ENCODE measurements at places on chromosomes 2 and 18. TPM values are rescaled to one million over a fixed set of nuclear protein-coding genes. Genes with fewer than 3 reads are reported as not detected.
A peak's percentile ranks its signal among the peaks of the same experiment; 100 is the strongest.

Gene UGT1A1
- not detected for total RNA-seq

DNA sequence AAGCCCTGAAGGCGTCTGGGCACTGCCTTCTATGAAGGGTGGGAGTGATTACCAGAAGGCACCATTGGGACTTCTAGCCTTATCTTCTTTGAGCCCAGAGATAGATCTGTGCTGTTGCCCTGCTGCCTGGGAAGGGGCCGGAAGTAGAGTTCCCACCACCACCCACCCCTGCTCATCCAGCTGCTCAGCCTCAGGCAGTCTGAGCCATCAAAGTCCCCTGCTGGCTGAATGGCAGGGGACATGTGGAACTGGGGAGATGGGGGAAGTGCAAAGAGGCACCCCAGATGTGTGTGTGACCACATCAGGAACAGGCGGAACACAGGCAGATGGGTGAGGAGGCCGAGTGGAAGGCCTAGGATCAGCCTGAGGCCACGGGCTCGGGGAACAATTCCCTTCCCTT is 3.3 kb upstream of the WNT10A start:
- DNase-seq = no peak

Gene ZNF804A
- 3.0 TPM for total RNA-seq

DNA sequence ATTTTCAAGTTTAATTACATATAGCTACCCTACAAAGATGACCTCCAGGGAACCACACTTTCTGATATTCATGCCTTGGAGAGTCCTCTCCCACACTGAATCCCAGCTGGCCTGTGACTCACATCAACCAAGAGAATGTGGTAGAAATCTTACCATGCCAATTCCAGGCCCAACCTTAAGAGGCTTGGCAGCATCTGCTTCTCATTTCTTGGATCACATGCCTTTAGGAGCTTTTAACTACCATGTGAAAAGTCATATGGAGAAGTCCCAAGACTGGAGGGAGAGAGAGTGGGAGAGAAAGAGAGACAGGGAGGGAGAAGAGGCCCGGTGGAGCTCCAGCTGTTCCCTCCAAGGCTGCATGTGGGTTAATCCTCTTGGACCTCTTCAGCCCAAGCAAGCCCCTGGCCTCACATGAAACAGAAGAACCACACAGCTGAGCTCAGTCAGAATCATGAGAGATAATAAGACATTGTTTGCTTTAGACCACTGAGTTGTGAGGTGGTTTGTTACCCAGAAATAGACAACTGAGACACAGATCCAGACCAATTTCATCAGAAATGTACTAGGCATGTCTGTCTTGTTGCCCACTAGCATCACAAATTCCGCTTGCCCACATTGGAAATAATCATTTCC is 190.7 kb downstream of the MTCL1 start:
- DNase-seq = peak; percentile 89

DNA sequence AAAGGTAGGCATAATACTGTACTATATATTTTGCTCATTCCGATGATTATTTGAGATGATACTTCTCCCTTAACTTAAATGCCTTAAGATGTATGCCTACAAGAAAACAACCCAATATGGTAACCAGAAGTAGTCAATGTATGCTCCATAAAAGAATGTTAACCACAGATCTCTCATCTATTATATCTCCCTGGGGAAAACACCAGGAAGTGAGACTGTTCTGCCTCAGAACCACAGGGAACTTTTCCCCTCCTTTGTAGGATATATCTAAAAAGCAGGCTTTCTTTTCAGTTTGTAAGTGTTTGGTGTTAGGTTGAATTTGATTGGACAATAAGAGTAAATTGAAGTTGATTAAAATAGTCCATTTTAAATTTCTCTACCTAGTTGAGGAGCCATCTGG is 1160.5 kb upstream of the NXPH2 start:
- DNase-seq = no peak

GRCh38 chr2:69581774-69582581 is 61.6 kb downstream of the AAK1 start:
- DNase-seq = peak; percentile 79

- no peak for DNase-seq
Observed at GRCh38 chr2:209517436-209517835, 93.6 kb downstream of the MAP2 start.

DNA sequence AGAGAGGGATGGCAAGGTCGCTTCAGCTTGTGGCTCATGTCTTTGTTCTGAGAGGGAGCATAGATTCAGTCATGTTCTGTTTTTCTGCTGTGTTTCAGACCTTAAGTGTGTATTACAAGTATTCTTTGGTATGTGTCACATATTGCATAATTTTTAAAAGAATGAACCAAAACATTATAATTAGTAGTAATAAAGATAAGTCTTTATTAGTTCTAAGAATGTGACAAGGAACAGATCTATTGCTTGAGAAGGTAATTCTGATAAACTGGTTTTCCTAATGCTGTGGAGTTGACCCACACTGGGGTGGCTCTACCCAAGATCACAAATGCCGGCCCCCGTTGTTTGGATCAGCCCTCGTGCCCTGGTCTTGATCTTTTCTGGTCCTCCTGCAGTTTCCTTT is 124.3 kb upstream of the FOSL2 start:
- peak; percentile 53 for DNase-seq

GRCh38 chr2:7012141-7012764 is 95.0 kb downstream of the RNF144A start:
- peak; percentile 77 for DNase-seq

DNA sequence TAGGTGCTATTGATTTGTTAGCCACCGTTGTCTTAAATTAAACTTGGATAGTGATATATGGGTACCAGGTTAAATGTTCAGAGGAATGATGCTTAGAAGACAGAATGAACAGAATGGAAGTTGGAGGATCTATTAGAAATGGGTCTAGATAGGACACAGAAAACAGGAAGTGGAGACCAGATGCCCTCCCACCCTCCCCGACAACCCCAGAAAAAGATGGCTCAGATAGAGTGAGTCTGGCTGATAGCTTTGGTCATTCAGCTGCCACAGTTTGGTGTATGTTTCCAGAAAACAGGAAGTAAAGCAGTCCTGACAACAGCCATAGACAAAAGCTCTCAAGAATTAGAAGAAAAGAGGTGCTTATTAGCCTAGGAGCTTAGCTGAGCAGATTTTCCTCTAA is 71.5 kb upstream of the DSG1 start:
- no peak for DNase-seq

Gene HK2
- 19.3 TPM for total RNA-seq

DNA sequence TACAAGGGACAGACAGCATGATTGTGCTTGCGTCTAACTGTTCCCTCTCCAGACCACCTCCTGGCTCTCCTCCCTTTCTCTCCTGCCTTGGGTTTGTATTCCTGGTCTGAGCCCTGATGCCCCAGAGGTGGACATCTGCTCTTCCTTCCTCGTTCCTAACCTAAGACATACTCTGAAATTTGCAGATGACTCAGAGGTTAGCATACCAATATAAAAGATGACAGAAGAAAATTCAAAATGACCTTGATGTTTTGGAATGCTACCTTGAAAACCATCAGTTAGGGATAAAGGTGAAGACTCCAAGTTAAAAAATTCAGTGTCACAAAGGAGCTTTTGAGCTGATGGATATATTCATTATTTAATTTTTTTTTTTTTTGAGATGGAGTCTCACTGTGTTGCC is 12.9 kb downstream of the SMYD1 start:
- no peak for DNase-seq

Gene SERTAD2
- 15.2 TPM for total RNA-seq

- no peak for DNase-seq
Observed at GRCh38 chr2:10665833-10666232, 23.9 kb downstream of the NOL10 start.

DNA sequence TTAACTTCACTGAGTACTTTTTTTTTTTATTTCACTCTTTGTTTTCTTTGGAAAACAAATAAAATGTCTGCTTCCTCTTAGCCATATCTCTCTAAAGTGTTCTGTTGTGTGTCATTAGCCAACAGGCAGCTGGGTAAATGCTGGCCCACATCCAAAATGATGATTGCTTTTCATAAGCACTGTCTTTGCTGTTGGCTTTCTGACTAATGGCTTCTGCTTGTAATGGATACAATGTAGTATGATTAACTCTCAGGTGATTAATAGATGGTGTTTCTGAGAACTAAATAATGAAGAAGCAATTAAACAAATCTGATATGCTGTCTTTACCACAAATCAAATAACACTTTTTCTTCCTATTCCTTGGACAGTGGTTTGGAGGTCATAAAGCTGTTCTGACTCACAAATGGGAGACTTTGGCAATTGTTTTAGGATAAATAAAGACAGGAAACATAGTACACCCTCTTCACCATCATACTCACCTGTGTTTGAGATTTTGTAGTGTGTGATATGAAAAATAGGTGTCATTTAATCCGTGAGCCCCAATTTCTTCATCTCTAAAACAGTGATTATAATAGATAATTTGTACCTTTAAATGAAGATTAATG is 888.4 kb downstream of the TSN start:
- DNase-seq = peak; percentile 77

- DNase-seq = no peak
Observed at GRCh38 chr2:230589497-230590015, 123.1 kb upstream of the CAB39 start.

DNA sequence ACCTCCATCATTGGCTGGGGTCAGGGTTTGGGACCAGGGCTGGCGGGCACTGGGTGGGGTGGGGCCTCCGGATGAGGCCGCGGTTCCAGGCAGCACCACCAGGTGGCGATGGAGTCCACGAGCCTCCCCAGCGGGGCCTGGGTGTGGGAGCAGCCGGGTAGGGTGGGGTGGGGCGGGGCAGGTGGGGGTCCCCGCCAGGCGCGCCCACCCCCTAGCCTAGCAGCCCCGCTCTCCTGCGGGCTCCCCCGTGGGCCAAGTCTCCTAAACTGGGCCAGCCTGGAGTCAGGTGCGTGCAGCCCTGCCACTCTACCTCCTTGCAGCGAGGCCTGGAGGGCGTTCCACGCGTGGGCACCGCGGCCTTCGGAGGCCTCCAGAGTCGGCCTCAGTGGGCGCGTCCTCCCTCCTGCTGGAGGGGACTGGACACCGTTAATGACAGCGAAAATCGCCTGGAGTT is 187.5 kb downstream of the TWIST2 start:
- no peak for DNase-seq

GRCh38 chr2:42021464-42021863 is 26.4 kb upstream of the PKDCC start:
- DNase-seq = peak; percentile 67

DNA sequence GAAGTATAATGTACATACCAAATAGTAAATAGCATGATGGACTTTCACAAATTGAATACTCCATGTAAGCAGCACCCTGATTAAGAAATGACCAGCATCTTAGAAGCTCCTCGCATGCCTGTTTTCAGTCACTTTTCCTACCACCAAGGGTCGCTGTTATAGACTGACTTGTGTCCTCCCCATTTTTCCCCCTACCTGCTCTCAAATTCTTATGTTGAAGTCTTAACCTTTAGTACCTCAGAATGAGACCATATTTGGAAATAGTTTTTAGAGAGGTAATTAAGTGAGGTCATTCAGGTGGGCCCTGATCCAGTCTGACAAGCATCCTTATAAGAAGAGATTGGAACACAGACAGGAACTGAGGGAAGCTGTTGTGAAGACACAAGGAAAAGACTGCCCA is 125.9 kb downstream of the LYPD6 start:
- DNase-seq = no peak

DNA sequence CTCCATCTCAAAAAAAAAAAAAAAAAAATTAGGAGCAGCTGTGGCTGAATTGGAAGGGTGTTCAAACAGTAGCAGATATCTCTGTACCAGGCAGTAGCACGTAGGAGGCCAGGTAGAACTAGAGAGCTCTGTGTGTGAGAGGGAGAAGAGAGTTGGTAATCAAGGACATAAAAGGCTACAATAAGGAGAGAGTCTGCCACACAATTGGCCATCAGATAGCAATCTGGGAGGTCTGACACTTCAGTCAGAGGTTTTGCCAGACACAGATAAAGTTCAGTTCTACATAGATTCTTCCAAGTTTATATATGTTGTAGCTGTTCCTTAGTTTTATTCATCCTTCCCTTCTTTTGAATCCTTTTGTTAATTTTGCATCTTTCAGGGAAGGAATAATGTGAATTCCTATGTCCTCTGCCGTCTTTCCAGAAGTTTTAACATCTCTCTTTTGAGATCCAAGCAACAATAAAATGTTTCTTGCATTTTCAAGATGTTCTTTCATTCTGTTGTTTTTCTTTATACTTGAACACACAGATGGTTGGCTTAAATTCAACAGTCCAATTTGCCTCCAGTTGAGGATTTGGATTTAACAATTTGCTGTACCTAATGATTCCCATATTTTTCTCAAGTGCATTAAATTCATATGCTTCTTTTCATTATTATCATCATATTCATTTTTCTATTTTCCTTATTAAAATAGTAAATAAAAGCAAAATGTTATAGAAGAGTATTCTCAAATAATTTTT is 600.3 kb upstream of the GCFC2 start:
- DNase-seq = no peak

GRCh38 chr2:221518201-221518934 is 53.7 kb downstream of the EPHA4 start:
- peak; percentile 58 for DNase-seq

- no peak for DNase-seq
Observed at GRCh38 chr2:150788426-150789140, 301.1 kb upstream of the RND3 start.

Gene CPLX4
- not detected for total RNA-seq

GRCh38 chr18:7754258-7754657 is 187.1 kb downstream of the PTPRM start:
- DNase-seq = no peak

DNA sequence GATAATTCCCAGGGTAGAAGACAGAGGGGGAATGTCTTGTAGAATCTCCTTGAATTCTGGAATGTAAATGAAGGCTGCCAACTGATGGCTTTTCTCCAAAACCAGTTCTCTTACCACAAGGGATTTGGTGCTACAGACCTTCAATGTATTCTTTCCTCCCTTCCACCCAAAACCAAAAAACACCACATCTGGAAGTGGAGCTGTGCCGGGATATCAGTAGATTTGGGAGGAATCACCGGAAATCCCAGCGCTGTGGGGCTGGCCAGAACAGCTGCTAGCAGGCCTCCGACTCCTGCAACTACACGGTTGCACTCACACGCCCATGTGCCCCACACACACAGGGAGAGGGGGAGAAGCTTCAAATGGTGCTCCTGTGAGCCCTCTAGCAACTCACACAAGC is 45.7 kb downstream of the RPL31 start:
- DNase-seq = no peak

Gene ZNF514
- total RNA-seq = 14.2 TPM

Gene ALPP
- total RNA-seq = not detected

- DNase-seq = no peak
Observed at GRCh38 chr2:133975676-133976428, 278.0 kb upstream of the MGAT5 start.

DNA sequence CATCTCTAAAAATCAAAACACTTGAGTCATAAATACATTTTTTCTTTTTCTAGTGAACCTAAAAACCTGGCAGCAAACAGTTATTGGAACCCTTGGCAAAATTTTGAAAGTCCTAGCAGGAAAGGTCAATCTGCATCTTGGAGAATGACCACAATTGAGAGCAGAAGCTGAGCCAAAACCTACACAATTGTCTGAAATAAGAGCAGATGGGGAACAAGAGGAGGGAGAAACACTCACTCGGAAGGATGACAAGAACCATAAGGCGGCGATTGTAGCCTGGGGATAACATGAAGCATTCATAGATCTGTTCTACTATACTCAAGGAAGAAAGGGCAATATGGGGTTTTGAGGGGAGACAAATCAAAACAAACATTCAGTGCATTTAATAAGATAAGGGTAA is 117.0 kb downstream of the CHN1 start:
- peak; percentile 85 for DNase-seq
